ENCODE measurements at places on chromosomes 12 and 14. TPM values are rescaled to one million over a fixed set of nuclear protein-coding genes. Genes with fewer than 3 reads are reported as not detected.

CLEC2A gene
- not detected for total RNA-seq

PLEK2 gene
- total RNA-seq: 41.7 TPM

TNFAIP2 gene
- total RNA-seq: 14.9 TPM

PIANP gene
- total RNA-seq: 0.67 TPM

SSPN gene
- 20.6 TPM for total RNA-seq

KRT83 gene
- total RNA-seq: not detected

GRCh38 chr12:114697741-114698565, 14.0 kb upstream of the TBX3 start:
- DNase-seq: no peak

DNA sequence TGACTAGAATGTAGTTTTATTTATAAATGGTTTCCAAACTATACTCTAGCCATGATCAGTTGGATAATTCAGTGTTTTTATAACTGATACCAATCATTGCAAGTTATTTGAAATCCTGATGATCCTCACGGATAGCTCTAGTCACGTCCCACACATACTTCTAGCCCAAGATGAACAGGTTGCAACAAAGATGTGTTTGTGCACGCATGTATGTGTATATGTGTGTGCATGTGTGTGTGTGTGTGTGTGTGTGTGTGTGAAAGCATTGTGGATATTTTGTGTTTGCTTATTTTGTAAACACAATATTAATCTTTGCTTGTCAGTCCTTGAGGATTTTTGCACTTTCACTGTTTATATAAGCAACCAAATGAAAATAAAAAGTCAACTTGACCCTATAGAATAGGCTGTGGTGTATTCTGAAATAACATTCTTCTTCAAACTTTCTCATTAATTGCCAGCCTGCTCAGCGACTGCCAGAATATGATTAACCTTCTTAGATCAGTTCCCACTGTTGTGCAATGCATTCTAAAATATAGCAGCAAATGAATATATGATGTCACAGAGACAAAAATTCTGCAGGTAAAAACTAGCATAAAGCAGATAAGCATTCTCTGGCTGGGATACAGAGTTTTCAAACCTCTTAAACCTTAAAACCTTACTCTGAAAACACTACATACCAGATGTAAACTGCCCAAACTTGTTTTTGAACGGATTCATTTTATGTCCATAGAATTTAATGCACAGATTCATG, 48.8 kb upstream of the HIF1A start:
- no peak for DNase-seq

- no peak for DNase-seq
Measured at GRCh38 chr12:86015026-86015425, 140.9 kb downstream of the NTS start.

- DNase-seq: peak; percentile 92
Measured at GRCh38 chr12:13222076-13222475, 25.6 kb downstream of the EMP1 start.

GRCh38 chr14:100623557-100623956, 36.3 kb upstream of the BEGAIN start:
- DNase-seq: no peak

- DNase-seq: no peak
Measured at GRCh38 chr14:103255555-103255954, 78.5 kb upstream of the EIF5 start.

- DNase-seq: no peak
Measured at GRCh38 chr14:71607056-71607455, 325.2 kb upstream of the RGS6 start.

DNA sequence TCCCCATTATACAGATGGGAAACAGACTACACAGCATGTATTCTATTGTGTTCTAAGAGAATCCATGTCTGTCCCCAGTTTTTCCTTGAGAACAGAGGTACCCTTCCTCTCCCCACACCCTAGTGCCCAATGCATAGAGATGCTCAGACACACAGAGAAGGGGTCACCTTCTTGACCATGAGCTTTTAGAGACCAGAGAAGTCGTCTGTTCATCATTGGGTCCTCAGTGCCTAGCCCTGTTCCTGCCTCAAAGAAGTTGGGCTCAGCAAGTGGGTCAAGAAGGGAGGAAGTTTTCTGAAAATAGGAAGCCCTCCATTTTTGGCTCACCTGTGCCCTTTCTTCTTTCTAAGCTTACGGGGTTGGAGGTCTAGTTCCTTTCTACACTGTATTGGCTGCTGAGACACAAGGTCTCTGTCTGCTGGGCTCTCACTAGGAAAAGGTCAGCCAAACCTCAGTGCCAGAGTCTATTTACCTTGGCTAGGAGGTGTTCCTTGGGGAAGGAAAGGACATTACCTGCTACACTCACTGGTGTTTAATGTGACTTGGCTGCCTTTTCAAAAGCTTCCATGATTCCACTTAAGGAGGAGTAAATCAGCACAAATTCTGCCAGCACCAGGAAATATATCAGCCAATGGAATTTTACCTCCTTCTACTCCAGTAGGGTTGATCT, 198.5 kb upstream of the PWP1 start:
- no peak for DNase-seq
